NT2/D1 (cell line): ENCODE measurements at places on chromosomes 6 and 20.

GRCh38 chr20:13205848-13206434, 15.1 kb upstream of the ISM1 start:
- no peak for DNase-seq

- DNase-seq, result no peak
These were observed 61.6 kb downstream of the ALDH8A1 start for GRCh38 chr6:134888316-134888715.

GRCh38 chr6:154638369-154638768, 94.8 kb upstream of the SCAF8 start:
- no peak for DNase-seq

DNA sequence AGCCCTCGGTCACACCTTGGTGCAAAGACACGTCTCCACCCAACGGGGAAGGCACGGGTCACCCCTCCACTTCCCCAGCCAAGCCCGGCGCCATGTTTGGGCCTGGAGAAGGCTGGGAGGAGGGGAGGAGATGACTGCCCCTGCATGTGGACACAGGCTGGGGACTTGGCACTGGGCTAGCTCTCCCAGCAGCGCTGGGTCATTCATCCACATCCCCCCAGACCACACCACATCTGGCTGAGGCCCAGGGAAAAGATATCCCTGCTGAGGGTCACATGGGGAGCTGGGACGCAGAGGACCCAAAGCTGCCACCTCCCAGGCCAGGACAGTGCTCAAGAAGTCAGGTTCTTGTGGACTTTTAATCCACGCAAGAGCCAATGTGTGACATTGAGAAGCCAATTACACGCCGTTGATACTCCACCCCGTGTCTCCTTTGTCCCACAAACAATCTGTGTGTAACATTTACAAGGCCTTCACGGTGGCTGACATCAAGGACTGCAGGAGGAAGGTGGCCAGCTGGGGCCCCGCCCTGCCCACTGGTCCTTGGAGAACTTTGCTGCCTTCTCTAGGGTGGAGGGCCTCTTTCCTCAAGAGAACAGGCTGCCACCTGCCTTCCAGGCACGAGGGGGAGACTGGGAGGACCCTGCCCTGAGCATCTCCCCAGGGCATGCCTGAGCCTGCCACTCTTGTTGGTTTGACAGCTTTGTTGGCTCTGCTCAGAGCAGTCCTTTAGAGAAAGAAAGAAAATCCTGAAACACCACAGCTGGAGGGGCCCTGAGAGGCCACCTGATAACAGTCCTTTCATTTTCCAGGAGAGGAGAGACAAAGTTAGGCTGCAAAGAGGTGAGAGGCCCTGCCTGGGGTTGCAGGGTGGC, 5.3 kb upstream of the IP6K3 start:
- no peak for DNase-seq

GRCh38 chr6:9292975-9293374, 857.6 kb upstream of the SLC35B3 start:
- no peak for DNase-seq

DNA sequence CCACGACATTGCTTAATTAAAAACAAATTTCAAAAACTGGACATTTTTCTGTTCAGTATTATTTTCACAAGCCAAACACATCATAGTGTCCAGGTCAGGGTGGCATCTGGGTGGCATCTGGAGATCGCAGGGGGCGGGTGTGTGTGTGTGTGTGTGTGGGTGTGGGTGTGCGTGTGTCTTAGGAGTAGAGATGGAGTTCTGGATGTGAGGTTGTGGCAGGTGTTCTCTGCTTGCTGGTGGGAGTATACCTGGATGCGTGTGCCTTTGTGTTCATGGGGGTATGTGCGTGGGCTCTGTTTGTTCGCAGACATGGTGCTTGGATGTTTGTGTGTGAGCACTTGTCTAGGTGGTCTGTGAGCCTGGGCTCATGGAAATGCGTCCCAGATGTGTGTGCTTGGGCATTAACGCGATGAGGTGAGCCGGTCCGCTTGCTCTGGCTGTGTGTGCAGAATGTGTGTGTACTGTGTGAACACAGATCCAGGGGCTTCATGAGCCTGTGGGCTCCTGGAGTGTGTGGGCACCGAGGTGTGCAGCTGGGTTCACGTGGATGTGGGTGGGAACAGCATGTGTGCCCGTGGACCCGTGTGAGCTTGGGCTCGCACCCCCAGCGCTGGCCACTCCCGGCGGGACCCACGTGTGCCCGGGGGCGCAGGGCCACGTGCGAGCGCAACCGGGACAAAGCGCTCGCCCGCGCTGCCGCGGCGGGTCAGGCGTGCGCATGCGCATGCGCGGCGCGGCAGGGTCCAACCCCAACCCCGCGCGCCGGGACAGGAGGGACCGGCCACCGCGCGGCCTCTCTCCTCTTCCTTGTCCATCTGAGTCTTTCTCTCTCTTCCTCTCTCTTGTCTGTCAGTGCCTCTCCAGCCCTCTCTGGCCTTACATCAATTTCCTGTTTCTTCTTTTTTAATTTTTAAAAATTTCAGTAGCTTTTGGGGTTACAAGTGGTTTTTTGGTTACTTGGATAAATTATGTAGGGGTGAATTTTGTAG, 60.4 kb downstream of the SRC start:
- no peak for DNase-seq

DNA sequence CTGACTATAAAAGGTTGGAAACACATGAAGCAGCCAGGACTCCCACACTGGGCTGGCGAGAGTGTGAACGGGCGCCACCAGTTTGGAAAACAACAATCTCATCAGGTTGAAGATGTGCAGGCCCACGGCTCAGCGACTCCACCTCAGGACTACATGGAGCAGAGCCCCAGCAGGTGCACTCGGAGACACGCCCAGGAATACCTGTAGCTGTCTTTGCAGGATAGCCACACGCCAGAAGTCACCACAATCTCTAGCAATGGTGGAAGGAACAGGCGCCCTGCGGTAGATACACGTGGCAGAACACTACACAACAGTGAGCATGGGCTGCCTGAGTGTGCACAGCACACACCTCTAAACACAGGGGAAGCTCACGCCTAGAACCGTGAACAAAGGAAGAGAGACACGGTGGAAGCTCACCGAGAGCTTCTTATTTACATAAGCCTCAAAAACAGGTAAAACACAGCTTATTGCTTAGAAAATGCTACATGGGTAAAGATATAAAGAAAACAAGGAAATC, 28.7 kb upstream of the RPS6KA2 start:
- no peak for DNase-seq

DNA sequence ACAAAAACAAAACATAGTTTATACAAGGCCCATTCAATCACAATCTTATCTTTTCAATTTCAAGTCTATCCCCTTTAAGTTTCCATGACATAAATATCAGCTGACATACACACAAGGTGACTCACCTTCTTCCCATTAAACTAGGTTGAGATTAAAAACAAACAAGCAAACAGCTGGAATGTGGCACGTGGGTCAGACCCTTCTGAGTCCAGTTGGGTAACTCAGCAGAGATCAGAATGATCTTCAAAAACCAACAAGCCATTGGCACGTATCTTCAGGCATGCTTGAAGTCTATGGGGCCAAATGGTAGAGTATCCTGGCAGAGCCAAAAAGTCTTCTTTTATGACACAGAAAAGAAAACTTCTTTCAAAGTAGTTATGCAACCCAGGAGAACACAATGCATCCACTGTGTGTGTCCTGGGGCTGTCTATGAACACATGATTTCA, 603.5 kb upstream of the CITED2 start:
- DNase-seq, result no peak
